ENCODE measurements at places on chromosomes 2 and 18.

DNA sequence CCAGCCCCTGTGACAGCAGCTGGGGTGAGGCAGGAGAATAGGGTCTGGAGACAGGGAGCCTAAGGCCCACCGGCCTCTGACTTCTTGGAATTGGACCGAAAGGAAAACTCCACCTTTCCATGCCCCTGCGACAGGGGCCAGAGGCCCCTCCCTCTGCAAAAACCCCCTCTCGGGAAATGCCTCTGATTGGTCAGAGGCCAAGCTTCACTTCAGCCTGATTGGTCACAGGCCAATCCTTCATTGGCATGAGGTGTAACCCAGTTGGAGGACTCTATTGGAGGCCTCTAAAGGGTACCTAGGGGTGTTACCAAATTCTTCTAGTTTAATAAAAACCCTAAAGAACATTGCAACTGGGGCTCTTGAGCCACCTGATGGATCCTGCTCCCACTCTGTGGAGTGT lies 5.7 kb upstream of the ACKR3 start:
- no peak for DNase-seq

- DNase-seq = no peak
Observed at GRCh38 chr2:219369447-219369861, 18.3 kb downstream of the DNPEP start.

- no peak for DNase-seq
Observed at GRCh38 chr2:156818944-156819343, 382.8 kb downstream of the GPD2 start.

DNA sequence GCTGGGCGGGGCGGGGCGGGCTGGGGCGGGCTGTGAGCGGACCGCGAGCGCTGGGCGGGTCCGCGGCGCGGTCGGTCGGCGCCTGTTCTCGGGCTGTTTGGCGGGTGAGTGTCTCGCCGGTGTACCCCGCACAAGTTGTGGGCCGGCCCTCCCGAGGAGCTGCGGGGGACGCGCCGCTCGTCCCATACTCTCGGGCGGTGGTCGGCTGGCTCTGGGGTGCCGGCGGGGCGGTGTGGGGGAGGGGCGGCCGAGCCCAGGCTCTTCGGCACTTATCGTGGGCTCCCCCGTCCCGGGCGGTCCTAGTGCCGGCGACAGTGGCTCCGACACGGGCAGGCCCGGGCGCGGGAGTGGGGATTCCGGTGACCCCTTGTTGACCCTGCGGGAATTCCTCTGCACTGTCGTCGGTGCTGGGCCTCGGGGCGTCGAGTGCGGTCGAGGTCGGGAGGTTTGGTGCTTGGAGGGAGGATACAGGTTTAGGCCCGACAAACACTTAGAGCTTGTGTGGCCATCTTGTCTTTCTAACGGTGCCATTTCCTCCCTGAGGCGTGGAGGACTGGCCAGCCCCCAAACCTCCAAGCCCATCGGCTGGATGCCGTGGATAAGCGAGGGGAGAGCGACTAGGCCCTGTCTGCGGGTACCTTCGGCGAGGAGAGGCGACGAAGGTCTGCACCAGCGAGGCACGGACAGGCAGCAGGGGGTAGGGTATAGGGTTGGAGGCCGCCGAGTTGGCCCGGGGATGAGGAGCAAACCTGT lies at the start of gene SEPTIN2:
TSS of gene SEPTIN2 (plus strand) at position 47 of the 753 bp plus-strand sequence. CDS start 8,308 bp downstream, outside the sequence.
- no peak for DNase-seq

DNA sequence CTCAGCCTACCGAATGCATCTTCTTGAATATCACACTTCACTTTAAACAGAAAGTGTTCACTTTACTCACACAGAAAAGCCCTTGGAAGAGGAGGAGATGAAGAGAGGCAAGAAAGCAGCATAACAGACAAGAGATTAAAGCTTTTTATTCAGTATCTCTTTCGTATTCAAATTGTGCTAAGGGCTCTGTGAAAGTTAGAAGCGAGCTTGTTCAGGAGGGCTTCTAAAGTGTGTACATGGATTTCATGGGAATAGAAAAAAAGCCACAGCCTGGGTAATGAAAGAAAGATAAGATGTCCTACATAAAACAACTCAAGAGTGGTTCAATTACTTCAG lies 531.9 kb downstream of the TMEM182 start:
- DNase-seq = no peak

GRCh38 chr2:22487036-22487435 lies 897.9 kb upstream of the KLHL29 start:
- DNase-seq = no peak

Measured in AG08395 (cell line).